ENCODE measurements at places on chromosomes 6 and 20.
A peak's percentile ranks its signal among the peaks of the same experiment; 100 is the strongest.

- no peak for DNase-seq
Observed at GRCh38 chr6:43942616-43943015, 172.6 kb downstream of the VEGFA start.

GRCh38 chr20:29497261-29497671 lies 1760.2 kb upstream of the DEFB115 start:
- peak; percentile 49 for DNase-seq

GRCh38 chr6:3410385-3411360 lies 46.2 kb downstream of the SLC22A23 start:
- DNase-seq, result peak; percentile 51

- no peak for DNase-seq
Observed at GRCh38 chr6:3884007-3884745, 35.0 kb downstream of the FAM50B start.

DNA sequence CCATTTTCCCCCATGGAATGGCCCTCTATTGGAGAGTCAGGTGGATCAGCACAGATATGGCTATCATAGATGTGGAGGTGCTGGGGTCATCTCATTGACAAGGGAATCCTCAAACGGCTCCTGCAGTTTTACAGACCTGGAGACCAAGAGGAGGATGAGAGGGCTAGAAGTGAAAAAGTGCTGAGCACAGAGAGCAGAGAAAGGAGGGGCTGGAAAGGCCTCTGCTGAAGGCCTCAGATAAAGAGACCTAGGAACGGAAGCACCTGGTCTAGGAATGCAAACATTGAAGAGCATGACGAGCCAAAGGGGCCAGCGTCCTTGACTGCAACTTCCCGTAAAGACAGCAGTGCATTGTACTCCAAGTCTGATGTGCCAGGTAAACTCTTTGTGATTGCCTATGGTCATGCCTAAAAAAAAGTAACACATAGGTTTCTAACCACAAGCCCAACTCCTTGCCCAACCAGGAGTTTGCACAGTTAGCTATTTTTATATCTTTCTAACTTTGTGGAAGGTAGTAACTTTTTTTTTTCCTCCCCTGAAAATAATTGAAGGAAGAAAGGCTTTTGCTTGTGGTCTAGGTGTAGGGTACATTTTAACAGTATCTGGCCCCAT lies 15.2 kb downstream of the RSPH4A start:
- no peak for DNase-seq

- no peak for DNase-seq
Observed at GRCh38 chr20:9480066-9480465, 34.3 kb upstream of the LAMP5 start.

DNA sequence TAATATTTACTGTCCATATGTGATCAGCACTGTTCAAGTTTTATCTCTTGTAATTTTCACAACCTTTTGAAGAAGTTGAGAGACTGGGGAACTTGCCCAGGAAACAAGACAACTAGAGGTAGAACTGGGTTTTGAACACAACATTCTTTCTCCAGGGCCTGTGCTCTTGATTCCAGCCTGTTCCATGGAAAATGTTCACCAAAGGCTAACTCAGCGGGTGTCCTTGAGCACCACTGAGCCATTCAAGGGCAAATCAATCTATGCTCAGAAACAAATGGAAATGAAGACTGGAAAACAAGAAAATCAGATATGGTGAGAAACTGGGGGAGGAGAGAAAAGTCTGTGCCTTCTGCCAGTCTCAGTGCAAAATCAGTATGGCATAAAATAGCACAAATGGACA lies 682.2 kb upstream of the AGPAT4 start:
- no peak for DNase-seq

All from activated CD4-positive, alpha-beta memory T cell treated with anti-CD3 and anti-CD28 coated beads, Interleukin-2, amount 10 ng/mL, durations not matched to agents 7 days and 5 days (primary cell).